ENCODE measurements at places on chromosomes 12 and 14.

GRCh38 chr12:39467432-39467870 is 24.5 kb upstream of the KIF21A start:
- ATAC-seq: no peak

DNA sequence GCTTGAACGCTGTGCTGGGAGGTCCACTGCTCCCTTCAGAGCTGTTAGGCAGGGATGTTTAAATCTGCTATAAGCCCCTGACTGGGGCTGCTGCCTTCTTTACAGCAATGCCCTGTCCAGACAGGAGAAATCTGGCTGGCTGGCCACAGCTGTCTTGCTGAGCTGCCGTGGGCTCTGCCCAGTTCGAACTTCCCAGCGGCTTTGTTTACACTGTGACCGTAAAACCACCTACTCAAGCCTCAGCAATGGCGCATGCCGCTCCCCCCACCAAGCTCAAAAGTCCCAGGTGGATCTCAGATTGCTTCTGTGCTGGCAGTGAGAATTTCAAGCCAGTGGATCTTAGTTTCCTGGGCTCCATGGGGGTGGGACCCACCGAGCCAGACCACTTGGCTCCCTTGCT is 35.8 kb downstream of the CKAP4 start:
- no peak for ATAC-seq

GRCh38 chr14:38425324-38425976 is 169.6 kb upstream of the CLEC14A start:
- ATAC-seq: no peak

DNA sequence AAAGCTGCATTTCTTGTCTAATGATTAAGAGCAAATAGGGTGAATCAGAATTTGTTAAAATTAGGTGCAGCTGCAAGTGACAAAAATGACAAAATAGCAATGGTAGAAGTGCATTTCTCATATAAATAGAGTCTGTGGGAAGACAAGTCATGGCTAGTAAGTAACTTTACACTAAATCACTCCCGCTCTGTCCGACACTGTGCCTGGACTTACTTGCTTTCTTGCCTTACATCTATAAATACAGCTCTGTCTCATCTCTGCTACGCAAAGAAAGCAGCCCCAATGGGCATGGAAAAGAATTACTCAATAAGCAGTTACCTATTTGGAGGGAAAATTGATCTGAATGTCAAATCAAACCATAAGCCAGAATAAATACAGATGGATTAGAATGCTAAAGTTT is 245.4 kb upstream of the KRR1 start:
- peak; percentile 75 for ATAC-seq

DNA sequence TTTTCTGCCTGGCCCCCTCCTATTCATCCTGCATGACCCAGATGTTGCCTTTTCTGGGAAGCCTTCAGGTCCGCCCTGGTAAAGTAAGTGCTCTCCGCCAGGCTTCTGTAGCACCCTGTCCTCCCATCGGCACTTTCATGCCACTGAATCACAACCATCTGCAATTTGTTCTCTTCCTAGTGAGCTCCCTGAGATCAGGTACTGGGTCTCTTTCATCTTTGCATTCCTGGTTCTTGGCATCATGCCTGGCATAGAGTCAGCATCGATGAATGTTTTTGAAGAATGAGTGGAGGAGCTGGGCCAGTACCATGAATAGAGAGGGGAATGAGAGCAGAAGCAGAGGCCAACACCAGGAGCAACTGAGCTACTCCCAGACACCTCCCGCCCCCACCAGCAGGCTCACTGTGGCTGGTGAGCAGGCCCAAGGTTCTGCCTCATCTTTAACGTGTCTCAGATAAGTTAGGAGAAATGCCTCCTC is 13.1 kb downstream of the ZDHHC22 start:
- ATAC-seq: no peak

DNA sequence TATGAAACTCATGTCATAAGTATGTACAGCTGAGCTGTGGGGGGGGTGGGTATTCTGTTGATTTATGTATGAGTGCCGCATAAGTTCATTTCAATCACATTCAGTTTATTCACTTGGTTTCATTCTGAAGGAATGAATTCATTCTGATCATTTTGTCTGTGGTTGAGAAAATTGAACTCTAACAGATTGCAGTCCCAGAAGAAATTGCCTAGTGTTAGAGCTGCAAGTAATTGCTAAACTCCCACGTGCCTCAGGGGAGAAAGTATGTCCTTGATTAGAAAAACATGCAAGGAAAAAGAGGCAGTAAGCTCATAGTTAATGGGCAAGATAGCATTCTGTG is 442.4 kb upstream of the MGAT4C start:
- no peak for ATAC-seq

- no peak for ATAC-seq
Observed at GRCh38 chr14:106776395-106776983, 1250.1 kb downstream of the TMEM121 start.

- no peak for ATAC-seq
Observed at GRCh38 chr12:62328296-62328921, 68.2 kb downstream of the USP15 start.

- no peak for ATAC-seq
Observed at GRCh38 chr12:52402873-52403540, 3.1 kb downstream of the KRT82 start.

- ATAC-seq: no peak
Observed at GRCh38 chr12:32140877-32141276, 34.2 kb downstream of the BICD1 start.

- no peak for ATAC-seq
Observed at GRCh38 chr12:131024026-131024425, 70.3 kb downstream of the ADGRD1 start.

- ATAC-seq: peak; percentile 47
Observed at GRCh38 chr14:103019826-103020225, 37.5 kb downstream of the CDC42BPB start.

- ATAC-seq: no peak
Observed at GRCh38 chr12:87274594-87275245, 754.5 kb downstream of the C12orf50 start.

DNA sequence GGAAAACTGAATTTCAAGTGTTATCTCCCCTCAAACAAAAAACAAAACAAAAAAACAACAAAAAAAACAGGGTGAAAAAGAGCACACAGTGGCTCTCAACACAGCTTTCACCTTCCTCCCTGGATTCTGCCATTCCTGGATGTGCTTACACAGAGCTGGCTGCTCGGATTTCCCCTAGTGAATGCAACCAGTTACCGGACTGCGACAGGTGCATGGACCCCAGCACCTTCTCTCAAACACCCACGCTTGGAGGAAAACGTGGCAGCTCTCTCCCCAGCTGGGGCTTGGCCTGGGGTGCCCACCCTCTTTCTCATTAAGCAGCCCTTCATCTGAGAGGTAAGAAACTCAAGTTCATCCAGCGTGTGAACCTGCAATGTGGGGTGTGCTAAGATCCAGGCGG is 33.5 kb upstream of the DICER1 start:
- ATAC-seq: no peak

GRCh38 chr12:54522243-54522642 is 24.7 kb downstream of the NCKAP1L start:
- peak; percentile 72 for ATAC-seq

DNA sequence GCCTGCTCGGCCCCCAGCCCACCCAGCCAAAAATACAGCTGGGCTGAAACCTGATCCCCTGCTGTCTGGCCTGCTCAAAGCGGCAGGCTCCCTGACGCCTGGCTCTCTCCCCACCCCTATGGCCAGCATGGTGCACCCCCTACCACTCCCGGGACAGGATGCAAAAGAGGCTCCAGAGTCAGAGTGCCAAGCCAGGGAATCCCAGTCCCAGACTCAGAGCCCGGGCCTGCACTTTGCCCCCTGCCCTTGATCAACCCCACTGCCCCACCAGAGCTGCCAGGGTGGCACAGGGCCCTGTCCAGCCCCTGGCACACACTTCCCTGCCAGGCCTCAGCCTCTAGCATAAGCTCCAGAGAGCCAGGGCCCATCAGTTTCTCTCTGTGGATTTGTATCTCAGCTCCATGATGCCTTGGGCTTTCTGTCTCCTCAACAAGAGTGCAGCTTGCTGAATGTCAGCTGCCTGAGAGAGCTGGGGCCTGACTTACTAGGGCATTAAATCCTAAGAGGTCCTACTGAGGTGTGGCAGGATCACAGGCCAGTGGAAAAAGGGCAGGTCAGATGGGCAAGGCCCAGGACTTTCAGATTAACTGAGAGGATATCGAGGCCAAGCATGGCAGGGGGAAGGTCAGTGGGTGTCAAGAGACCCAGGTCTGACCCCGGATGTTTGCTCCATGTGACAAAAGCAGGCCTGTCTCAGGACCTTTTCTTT is 13.9 kb downstream of the ACVRL1 start:
- ATAC-seq: no peak

DNA sequence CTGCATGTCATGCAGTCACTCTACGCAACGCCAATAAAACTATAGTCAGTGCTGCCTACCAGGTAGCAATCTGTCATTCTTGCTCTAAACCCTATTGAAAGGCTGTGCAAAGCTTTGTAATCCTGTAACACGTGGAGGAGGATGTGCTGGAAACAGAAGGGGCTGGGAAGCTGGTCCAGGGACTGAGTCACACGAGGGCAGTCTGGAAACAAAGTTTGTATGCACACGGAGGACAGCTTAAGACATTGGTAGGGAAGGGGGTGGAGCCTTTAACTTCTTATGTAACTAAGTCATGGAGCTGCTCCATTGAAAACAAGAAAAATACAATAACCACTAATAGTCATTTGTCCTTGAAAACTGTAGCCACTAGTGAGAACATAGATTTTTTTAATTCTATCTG is 128.0 kb downstream of the BCAT1 start:
- peak; percentile 39 for ATAC-seq

GRCh38 chr12:101619858-101620761 is 25.3 kb downstream of the MYBPC1 start:
- ATAC-seq: no peak

DNA sequence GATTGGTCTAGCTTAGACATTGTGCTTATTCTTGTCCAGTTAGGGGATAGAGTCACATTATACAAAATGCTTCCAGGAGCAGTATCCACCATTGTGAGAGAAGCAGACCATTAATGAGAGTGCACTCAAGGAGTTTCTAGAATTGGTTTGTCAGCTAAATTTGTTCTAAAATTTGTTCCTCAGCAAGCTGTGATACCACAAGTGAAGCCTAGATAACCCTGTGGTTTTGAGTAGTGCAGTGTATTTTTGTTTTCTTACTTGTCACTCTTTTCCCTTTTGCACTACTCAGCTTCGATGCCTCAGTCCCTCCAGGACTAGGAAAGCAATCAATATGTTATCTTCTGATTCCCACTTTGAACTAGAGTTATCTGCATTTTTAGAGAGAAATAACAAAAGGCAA is 42.5 kb upstream of the AKAP6 start:
- no peak for ATAC-seq

GRCh38 chr14:100534528-100535286 is 52.5 kb downstream of the BEGAIN start:
- ATAC-seq: no peak

DNA sequence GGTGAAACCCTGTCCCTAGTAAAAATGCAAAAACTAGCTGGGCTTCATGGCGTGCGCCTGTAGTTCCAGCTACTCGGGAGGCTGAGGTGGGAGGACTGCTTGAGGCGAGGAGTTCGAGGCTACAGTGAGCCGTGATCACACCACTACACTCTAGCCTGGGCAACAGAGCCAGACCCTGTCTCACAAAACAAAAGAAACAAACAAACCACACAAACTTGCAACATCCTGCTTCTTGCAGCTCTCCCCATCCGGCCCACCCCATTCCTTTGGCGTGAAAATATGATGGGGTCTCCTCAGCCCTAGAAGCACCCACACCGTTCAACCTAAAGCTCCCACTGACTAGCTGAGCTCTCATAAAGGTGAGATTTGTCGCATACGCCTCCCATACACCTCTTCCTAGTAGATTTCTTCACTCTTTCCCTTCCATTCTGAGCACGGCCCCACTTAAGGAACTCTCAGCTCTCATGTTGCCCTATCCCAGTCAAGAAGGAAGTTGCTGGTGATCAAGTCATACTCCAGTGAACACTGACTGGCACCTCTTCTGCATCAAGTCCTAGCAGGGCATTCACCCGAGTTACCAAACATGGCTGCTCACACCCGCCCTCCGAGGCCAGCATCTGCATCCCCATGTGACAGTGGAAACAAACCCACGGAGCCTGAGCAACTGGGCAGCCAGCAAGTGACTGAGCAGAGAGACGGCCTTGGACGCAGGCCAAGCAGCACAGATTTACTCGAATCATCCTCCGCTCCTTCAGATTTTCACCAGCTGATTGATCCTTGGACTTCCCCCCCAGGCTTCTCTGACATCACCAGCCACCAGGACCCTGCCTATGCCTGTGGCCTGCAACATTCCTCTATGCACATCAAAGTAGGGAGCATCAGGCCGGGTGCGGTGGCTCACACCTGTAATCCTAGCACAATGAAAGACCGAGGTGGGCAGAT is 18.9 kb upstream of the CD27 start:
- no peak for ATAC-seq

DNA sequence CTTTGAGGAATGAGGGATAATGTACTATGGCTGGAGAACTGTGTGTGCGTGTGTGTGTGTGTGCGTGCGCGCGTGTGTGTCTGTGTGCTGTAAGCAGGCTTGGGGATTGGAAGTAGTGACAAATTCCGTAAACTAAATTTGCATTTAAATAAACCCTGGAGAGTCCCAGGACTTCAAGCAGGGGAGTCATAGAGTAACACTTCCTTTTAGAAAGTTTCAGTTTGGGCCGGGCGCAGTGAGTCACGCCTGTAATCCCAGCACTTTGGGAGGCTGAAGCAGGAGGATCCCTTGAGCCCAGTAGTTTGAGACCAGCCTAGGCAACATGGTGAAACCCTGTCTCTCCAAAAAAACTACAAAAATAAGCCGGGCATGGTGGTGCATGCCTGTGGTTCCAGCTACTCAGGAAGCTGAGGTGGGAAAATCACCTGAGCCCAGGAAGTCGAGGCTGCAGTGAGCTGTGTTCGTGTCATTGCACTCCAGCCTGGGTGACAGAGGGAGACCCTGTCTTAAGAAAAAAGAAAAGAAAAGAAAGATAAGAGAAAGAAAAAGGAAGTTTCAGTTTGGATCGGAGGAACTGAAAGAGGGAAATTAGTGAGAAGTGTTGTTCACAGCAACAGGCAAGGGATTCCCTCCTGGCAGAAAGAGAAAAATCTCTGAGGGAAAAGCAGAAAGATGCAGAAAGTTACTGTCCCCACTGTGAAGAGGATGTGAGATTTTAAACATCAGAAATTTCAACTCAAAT is 222.7 kb upstream of the SOX5 start:
- ATAC-seq: no peak

GRCh38 chr14:71932229-71932981 is at the start of gene RGS6:
TSS of gene RGS6 (plus strand) at chr14:71932429.
- ATAC-seq: peak; percentile 98

DNA sequence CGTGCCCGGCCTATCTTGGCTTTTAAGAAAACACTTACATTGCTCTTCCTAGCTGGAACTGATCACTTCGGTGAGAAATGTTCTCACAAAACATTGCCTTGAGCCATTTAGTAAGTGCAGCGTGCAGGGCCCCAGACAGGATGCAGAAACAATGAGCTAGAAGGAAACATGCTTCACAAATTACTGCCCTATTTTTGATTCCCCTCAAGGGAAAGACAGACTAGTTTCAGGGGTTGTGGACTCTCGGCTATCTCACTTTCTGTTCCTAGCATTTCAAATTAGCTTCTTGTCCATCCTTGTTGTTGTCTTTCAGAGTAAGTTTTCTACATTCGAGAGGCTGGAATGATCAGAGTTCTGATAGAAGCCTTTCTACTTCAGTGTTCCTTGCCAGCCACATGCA is 21.6 kb downstream of the TGFB3 start:
- ATAC-seq: no peak

Measured in esophagus mucosa (tissue), 1 donor.